Activated CD4-positive, alpha-beta T cell treated with anti-CD3 and anti-CD28 coated beads, Interleukin-2, amount 10 ng/mL, durations not matched to agents 7 days and 5 days (primary cell): ENCODE measurements at places on chromosomes 3 and 15. TPM values are rescaled to one million over a fixed set of nuclear protein-coding genes. Genes with fewer than 3 reads are reported as not detected.

The MLF1 gene
- 0.79 TPM for total RNA-seq

The ADAMTS7 gene
- 0.12 TPM for total RNA-seq

The PRC1 gene
- total RNA-seq, result 196 TPM

- no peak for DNase-seq
These were observed 194.1 kb upstream of the ZBTB20 start for GRCh38 chr3:115341208-115341607.

GRCh38 chr3:172630316-172630715 lies 80.6 kb downstream of the NCEH1 start:
- no peak for DNase-seq

DNA sequence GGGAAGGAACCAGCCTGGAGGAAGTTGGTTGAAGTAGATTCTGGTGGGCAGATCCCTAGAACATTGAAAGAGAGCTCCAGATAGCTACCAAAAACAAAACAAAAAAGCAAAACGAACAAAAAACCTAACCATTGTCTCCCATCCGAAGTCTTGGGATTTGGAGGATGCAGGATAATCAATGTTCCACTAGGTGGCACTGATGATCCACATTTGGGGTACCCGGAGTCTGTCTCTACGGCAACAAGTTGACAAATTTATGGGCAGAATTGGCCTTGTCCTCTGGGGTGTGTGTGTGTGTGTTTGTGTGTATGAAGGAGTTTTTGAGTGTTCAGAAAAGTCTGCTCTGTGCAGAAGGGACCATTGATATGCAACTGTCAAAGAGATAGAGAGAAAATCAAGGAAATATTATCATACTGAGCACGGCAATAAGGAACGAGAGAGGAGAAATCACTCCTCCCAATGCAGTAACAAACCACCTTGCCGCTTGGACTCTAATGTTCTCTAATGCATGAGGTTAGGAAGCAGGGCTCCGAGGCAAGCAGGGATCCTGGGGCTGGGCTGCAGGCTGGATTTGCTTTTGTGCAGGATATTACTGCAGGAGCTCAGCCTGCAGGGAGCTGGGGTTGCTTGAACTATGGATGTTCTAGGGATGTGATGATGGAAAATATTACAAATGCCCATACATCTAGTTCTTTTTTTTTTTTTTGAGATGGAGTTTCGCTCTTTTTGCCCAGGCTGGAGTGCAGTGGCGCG lies 59.8 kb upstream of the KLHL25 start:
- DNase-seq, result peak; percentile 68
